Upper lobe of left lung (tissue), 6 donors: ENCODE measurements at places on chromosomes 4 and X.

DNA sequence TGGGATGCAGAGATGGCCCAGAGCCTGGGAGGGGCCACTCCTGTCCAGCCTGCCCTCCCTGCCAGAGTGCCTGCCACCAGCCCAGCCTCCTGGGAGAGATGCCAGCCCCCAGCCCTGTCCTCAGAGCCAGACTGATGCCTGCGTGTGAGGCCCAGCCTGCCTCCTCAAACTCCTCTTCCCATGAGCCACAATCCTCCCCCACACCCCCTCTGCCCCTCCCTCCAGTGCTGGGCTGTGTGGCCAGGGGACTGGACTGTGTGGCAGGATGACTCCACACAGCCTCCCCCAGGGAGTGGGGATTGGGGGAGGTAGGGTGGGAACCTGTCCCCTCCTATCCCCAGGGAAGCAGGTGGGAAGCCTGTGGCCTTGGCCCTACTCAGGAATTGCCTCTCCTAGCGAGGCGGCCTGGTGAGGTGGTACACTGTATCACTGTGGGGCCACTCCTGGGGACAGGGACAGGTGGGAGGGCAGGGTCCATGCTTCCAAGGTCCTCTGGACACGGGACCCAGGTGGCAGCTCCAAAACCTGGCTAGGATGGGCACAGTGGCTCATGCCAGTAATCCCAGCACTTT lies 4.3 kb upstream of the SH3BP2 start:
- peak; percentile 52 for DNase-seq

DNA sequence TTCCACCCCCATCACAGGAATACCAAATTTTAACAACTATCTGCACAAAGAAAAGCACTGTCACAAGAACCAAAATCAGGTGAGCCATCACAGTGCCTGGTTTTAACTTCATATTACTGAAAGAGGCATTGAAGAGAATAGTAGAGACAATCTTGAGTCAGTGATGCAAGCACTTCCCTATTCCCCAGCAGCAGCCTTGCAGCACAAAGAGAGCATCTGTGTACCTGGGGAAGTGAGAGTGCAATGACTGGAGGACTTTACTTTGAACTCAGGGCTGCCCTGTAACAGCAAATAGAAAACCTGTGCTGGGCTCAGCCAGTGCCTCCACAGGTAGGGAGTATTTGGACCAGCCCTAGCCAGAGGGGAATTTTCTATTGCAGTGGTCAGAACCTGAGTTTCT lies 361.8 kb downstream of the TEX13C start:
- no peak for DNase-seq

GRCh38 chrX:118706681-118707080 lies 20.7 kb upstream of the IL13RA1 start:
- no peak for DNase-seq

DNA sequence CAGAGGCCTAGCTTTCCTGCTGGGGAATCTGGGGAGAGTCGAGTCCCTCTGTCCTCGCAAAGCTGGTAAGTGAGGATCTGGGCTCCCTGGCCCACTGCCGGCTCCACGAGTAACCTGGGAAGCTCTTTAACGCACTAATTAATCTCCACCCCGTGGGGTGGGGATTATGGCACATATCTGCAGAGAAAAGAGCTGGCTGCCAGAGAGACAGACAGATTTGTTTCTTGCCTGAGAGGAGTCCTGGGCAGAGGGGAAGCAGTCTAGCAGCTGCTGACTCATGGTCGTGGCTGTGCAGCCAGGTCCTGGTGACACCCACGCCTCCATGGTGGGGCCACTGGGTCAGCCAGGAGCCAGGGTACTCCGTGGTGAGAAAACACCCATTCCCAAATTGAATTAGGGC lies 14.0 kb downstream of the SORCS2 start:
- no peak for DNase-seq

GRCh38 chr4:85569730-85570299 lies 94.9 kb downstream of the ARHGAP24 start:
- DNase-seq, result no peak

DNA sequence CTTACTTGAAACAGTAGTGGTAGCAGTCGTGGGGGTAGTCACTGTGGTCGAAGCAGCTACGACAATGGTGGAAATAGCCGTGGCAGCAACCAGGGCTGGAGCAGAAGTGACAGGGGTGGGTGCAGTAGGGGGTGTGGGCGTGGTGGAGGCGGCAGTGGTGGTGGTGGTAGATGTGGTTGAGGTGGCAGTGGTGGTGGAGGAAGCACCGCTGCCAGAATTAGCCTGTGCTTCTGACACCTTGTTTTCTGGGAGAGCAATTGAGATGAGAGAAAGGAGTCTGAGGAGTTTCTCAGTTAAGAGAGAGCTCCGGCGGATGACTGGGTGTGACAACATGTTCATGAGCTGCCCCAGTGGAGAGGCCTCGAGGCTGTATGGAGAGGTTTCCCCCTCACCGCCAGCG lies 113.5 kb upstream of the HSD17B10 start:
- no peak for DNase-seq

- DNase-seq, result no peak
These were observed 40.2 kb upstream of the NDNF start for GRCh38 chr4:121112530-121112929.

- no peak for DNase-seq
These were observed 2.3 kb upstream of the PPP2R3B start for GRCh38 chrX:389021-389441.

GRCh38 chrX:30904186-30904585 lies 15.1 kb upstream of the TAB3 start:
- no peak for DNase-seq

DNA sequence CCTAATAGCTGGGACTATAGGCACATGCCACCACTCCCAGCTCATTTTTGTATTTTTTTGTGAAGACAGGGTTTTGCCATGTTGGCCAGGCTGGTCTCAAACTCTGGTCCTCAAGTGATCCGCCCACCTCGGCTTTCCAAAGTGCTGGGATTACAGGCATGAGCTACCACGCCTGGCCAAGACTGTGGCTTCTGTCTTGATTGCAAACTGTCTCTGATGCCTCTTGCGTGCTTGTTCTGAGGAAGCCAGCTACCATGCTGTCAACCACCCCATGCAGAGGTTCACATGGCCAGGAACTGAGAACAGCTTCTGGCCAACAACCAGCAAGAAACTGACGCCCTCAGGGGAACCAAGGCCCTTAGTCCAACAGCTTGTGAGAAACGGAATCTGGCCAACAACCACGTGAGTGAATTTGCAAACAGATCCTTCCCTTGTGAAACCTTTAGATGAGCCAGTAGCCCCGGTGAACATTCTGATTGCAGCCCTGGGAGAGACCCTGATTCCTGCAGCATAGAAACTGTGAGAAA lies 71.2 kb downstream of the SUPT20HL2 start:
- DNase-seq, result no peak

- DNase-seq, result no peak
These were observed 47.2 kb downstream of the GRK4 start for GRCh38 chr4:3010577-3010976.

DNA sequence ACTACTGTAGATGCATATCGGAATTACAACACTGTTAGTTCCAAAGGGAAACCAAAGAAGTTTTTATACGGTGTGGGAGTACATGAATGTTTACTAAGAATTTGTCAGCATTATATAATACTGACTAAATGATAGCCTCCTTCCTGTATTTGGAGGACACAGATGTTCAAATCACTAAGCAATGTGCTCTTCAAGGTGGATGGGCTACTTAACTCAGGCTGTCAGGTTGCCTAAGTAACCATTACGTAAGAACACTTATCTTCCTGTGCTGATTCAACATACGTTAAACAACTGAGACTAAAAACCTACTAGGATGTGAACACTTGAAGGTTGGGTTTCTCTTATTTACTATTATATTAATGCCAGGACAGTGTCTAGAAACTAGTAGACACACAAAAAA lies 81.9 kb upstream of the HPGD start:
- no peak for DNase-seq

GRCh38 chr4:70449220-70449619 lies 22.8 kb upstream of the MUC7 start:
- no peak for DNase-seq

GRCh38 chr4:179601671-179602070 lies 2159.4 kb upstream of the AGA start:
- no peak for DNase-seq

GRCh38 chr4:11724731-11725130 lies 296.0 kb upstream of the HS3ST1 start:
- no peak for DNase-seq

- no peak for DNase-seq
These were observed 178.7 kb upstream of the IL15 start for GRCh38 chr4:141457653-141458052.

DNA sequence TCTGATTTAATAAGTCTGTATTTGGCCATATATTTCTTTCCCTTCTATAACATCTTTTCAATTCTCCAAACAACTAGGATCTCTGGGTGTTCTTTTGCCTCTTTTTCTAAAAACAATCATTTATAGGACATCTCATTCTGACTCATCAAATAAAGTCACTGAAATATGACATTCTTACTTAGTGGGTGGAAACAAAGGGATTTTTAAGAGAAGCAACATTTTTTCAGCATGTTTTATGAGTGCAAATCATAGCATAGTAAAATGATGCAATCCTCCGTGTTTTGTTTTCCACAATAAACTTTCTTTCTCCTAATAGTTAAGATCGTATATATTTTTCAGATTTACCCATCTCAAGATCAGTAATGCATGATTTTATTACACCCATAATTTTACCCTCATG lies 179.8 kb downstream of the SPCS3 start:
- no peak for DNase-seq

DNA sequence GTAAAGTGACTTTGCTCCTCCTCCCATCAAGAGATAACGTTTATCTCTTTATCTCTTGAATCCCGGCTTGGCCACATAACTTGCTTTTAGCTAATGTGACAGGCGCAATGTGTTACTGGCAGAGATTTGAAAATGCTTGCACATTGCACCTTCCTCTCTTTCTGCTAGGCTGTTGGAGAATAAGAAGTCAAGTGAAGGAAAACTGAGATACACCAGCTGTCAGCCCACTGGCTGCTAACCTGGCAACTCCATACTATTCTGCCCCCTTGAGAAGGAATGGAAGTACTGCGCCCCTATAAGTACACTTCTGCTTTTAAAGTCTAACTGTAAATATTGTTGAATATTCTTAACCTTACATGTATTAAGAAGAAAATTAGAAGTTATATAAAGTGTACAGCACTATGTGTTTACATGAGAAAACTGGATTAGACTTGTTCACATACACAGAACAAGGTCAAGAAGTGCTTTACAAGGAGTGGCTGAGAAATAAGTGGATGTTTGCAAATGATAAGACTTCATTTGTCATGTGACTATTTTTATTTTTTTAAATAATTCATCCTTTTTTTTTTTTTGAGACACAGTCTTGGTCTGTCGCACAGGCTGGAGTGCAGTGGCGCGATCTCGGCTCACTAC lies 424.5 kb upstream of the CTSO start:
- DNase-seq, result no peak

DNA sequence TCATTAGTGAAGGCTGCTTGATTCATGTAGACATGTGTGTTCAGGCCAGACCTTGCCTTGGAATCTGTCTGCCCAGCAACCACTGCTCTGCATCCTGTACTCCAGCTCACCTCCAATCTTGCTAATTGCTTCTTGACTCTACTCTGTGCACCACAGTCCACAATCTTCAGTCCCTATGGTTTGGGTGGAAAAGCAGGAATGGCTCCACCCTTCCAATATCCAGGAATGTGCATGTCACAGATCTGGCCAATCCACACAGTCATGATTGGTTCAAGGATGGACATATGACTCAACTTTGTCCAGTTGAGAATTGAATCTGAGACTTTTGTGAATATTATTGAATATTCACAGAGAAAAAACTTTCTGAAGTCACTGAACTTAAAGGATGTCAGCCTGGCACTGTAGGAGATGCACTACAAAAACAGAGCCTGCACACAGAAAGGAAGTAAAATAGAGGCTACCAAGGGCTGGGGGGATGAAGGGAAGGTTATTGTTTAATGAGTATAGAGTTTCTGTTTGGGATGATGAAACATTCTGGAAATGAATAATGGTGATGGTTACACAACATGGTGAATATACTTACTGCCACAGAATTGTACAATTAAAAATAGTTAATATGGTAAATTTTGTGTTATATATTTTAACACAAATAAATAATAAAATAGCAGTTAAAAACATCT lies 161.3 kb upstream of the USP38 start:
- DNase-seq, result no peak

DNA sequence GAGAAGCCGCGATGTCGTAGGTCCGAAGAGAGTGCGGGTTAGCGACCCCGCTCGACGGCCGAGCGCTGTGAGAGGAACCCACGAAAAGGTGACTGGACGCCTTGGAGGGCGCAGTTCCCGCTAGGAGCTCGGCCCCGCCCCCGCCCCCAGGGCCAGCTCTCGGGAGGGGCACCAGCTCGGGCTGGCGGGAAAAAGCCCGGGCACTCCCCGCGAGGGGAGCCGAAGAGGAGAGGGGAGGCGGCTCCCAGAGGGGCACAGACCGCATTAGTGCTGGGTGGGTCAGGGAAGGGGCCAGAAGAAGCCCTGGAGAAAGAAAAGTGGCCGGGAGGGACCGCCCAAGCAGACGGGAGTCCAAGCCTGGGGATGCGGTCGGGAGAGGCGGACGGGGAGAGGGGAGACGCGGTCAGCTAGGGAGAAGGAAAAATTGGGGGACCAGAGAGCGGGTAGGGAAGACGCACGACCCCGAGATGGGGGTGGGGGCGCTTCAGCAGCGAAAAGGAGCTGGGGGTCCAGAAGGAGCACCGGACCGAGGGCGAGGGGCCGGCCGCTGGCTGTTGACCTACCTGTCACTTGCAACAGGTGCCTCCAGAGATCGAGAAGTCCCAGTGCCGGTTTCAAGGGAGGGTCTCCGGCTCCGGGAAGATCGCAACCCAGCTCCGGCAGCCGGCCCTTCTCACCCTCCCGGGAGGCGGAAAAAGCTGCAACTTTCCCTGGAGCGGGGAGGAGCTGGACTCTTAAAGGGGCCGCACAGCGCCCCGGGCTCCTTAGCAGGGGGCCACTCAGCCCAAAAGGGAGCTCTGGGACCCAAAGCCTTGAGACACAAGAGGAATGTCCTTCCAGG lies at the start of gene SYTL4:
Gene SYTL4, minus strand, starts transcription at position 681 of the 841 bp plus-strand sequence. CDS start 30,084 bp downstream, outside the sequence.
- peak; percentile 25 for DNase-seq

GRCh38 chrX:102658556-102658955 lies 7.3 kb downstream of the GPRASP1 start:
- no peak for DNase-seq

DNA sequence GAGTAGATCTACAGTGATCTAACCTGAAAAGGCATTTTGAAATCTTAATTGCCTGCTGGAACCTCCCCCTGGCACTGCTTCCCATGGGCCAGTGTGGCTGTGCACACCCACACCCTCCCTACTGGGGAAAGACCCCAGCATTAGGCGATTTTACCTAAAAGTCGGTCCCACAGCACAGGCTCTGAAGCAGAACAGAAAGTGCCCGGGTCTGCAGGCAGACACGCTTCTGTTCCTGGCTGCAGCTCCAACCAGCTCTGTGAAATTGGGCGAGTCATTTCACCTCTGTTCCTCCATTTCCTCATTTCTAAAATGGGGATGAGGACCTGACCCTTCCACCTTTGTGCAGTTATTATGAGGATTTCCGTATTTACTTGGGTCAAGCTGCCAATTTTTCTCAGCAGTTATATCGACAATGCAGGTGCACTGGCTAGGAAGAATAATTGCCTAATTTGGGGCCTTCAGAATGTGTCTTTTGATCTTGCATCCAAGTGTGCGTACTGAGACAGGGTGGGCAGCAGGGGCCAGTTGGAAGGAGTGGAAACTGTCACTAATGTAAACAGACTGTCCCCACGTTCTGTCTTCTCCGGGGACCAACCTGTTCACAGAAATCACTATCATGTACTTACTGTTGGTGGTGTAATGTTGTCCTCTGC lies 7.1 kb downstream of the KLF3 start:
- DNase-seq, result peak; percentile 62

GRCh38 chrX:11265352-11265751 lies 27.9 kb upstream of the AMELX start:
- DNase-seq, result no peak
